Amygdala (tissue), 56 donors: ENCODE measurements at places on chromosomes 11 and 22.
A peak's percentile ranks its signal among the peaks of the same experiment; 100 is the strongest.

DNA sequence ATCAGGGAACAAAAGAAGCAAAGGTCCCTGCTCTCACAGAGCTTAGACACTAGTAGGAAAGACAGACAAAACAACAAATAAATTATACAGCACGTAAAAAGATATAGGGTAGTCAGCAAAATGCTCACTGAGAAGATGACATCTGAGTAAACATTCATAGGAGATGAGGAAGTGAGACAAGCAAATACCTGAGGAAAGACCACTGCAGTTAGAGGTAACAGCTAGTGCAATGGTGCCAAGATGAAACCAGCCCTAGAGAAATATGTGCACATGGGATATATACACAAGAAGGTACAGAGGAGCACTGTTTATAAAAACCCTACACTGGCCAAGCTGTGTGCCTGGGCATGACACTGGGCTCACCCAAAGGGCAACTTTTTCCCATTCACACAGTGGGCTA is 9.8 kb downstream of the CYP2R1 start:
- no peak for DNase-seq

- DNase-seq = no peak
Measured at GRCh38 chr11:70112017-70112434, 33.9 kb downstream of the ANO1 start.

GRCh38 chr11:18416459-18416858 is 4.3 kb downstream of the LDHC start:
- DNase-seq = no peak

GRCh38 chr22:40251106-40251505 is 73.4 kb downstream of the TNRC6B start:
- DNase-seq = no peak

GRCh38 chr11:8768625-8769333 is 86.2 kb downstream of the RPL27A start:
- no peak for DNase-seq

GRCh38 chr22:41397143-41397811 is 15.5 kb downstream of the TEF start:
- no peak for DNase-seq

DNA sequence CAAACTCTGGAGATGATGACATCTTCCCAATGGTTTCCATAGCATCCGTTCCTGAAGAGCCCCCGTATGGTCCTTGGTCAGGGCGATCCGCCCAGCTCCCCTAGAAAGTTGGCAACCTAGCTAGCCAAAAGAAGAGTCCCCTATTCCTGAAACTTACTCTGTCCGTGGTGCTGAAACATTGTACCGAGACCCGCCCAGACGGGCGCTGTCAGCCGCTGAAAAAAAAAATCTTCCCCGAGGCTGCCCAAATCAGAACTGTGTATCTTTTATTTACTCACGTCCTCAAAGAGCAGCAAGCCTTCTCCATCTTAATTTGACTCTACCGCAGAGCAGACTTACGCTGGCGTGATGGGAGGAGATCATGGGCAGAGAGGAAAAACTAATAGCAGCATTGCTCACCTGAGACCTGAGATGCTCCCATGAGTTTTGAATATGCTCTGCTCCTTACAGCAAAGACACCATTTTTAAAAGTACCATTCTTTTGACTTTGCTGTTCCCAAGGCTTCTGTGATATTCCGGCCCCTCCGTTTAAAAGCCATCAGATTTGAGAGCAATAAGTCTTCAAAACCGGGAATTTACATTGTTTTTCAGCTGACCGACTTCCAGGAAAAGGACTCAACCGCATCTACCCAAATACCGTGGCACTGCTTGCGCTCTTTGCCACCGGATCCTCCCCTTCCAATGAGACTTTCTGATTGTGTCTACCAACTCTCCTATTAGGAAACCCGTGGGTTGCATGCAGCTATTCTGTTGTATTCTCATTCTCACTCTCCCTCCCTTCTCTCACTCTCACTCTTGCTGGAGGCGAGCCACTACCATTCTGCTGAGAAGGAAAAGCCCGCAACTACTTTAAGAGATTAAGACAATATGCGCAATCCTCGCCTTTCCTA is at the start of gene SLC17A6:
SLC17A6 (plus strand) TSS at position 786 of the 890 bp plus-strand sequence. CDS start 153 bp downstream, outside the sequence.
- DNase-seq = no peak

DNA sequence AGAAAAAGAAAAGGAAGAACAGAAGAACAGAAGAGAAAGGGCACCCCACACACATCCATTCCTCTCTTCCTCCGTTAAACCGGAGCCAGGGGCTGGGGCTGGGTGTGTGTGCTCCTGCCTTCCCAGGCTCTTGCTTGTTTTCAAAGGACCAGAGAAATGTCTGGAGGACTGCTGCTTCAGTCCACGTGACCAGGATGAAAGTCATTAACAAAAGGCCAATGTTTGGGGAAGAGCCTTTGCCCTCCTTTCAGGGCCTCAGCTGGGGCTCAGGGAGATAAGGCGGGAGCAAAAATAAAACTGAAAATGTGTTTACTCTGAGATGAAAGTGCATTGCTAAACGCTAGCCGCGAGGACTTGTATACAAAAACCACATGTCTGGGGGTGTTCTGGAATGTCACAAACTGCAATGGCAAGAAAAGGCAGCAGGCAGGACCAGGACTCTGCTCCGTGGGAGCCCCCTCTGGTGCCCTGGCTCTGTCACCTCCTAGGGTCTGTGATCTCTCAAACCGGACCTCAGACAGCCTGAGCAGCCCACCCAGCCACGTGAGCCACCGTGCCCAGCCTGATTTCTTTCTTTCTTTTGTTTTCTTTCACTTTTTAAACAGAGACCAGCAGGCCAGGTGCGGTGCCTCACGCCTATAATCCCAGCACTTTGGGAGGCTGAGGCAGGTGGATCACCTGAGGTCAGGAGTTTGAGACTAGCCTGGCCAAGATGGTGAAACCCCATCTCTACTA is 31.6 kb upstream of the MYH9 start:
- no peak for DNase-seq

GRCh38 chr22:30266445-30267381 is at the start of gene OSM:
Gene OSM (minus strand): TSS chr22:30266851. CDS start chr22:30266799, 52 bp downstream.
- no peak for DNase-seq

- DNase-seq = no peak
Measured at GRCh38 chr11:56885177-56885576, 103.5 kb upstream of the OR5AK2 start.

DNA sequence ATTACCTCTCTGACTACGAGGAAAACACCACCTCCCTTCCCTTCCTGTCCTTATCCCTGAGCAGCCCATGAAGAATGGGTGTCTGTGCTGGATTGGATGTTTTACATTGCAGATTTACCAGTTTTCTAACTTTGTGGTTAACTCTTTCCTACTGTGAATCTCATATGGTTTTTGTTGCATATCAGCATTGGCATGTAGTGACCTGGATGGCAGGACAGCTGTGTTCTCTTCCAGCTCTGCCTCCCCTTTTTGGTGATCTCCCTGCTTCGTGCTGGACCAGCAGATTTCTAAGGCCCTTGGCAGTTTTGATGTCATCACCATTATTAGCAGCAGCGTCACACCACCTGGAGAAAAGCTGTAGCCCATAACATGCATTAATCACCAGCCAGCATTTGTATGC is 26.7 kb downstream of the OR6Q1 start:
- DNase-seq = no peak

DNA sequence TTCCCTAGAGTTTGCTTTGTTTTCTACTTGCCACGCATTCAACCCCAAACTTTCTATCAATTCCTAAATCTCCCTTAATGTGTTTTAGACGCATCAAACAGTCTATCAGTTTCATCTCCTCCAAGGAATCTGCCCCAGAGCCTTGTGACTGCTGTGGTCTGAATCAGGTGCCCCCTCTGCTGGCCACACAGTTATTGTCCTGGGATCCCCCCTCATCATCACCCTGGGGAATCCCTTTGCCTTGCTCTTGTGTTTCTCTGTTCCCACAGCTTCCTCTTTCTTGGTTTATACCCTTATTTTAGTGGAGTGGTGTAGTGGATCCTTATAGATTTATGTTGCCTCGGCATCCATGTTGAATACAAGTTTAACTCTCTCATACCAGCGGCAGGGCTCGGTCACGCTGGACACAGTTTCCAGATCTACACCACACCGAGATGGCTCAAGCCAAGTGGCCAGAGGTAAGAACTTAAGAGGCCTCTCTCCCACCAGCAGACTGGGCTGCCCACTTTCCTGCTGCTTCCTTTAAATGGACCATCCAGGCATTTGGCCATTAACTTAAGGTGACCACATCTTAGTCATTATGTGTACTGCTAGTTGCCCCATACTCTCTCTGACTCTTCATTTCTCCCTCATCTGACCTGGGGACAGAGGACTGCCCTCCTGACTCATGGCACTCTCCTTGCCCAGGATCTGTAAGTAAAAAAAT is 8.2 kb downstream of the UPB1 start:
- peak; percentile 16 for DNase-seq

DNA sequence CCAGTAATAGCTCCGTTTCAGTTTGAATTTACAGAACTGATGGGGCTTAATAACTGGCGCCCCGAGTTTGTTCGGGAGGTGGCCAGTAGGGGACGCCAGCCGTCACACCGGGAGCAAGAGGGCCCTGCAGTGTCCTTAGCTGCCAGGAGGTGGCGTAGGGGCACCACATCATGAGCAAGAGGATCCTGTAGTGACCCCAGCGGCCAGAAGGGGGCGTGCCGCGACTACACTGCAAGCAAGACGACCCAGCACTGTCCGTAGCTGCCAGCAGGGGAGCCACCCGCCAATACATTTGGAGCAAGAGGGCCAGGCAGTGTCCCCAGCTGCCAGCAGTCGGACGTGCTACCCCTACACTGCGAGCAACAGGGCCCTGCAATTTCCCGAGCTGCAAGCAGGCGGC is 663.7 kb upstream of the B3GAT1 start:
- no peak for DNase-seq

DNA sequence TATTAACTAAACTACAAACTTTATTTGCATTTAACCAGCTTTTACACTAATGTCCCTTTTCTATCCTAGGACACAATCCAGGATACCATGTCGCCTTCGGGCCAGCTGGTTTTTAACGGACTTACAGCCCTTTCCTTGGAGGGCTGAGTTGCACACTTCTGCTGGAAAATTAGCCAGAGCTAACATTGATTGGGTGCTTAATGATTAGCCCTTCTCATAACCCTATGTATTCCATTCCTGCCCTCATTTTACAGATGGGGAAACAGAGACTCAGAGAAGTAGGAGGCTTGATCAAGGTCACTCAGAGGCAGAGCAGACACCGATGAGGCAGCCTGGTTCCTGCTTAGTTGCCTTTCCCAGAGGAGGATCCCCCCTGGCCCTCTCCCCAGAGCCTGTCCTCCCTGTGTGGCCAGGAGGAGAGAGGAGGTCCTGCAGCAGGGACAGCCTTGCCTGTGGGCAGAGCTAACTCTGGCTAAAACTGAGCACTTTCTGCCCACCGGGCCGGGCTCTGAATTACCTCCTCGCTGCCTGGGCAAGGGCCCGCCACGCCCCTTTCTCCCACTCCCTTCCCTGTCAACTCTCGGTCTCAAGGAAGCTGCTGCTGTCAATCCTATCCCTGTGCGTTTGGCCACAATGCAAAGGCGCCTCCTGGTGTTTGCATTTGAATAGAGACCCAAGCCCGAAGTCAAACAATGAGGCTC is 59.6 kb upstream of the PAX6 start:
- DNase-seq = no peak

DNA sequence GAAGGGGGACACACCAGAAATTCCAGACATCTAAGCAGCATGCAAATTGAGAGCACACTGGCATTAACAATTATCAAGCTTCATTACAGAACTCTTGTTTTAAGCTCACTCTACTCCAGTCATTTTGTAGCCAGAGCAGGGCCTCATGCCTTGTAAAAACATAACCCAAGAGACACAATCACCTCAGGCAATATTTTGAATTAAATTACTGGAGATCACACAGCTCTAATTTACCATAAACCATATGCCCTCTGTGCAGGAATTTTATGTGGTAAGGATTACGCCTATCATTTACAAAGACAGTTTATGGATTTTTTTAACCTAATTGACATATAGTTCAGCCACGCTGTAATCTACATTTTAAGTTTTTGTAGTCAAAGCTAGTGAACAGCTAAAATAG is 414.1 kb upstream of the DDI1 start:
- DNase-seq = no peak

- DNase-seq = no peak
Measured at GRCh38 chr11:13782390-13783075, 114.1 kb downstream of the FAR1 start.

GRCh38 chr22:48631288-48631863 is 1196.3 kb downstream of the BRD1 start:
- DNase-seq = no peak

- no peak for DNase-seq
Measured at GRCh38 chr11:9990221-9990973, 303.6 kb downstream of the SBF2 start.

DNA sequence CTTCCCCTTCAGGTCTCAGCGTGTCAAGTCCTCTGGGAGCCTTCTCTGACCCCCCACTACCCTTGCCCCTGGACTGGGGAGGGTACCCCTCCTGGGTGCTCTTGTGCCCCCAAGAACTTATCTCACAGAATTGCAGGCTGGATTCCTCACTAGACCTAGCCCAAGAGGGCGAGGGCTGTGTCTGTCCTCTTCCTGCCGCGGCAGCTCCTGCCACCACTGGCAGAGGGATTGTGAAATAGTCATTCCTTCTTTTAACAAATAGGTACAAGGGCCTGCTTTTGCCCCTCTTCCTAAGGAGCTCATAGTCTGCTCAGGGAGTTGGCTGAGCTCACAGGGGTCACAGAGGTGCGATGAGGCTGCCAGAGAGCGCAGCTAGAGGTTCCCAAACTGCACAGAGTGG is 5.5 kb downstream of the RAB36 start:
- no peak for DNase-seq

DNA sequence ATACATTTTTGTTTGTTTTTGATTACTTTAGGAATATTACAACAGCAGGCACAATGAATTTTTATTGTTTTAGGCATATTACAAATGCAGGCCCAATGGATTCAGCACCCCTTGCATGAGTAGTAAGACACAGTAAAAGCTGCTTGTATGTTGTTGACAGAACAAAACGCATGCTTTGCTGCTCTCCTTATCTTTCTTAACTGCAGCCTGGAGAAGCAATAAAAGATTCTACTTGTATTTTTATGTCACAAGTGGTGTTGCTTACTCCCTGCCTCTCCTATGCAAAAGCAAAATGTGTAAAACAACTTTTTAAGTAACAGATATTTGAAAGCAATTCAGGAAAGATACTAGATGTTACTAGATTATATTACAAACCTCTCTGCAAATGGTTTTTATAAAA is 73.9 kb downstream of the TRPC6 start:
- no peak for DNase-seq

- DNase-seq = no peak
Measured at GRCh38 chr11:28833670-28834069, 725.5 kb downstream of the METTL15 start.

GRCh38 chr11:128198216-128198772 is 389.1 kb downstream of the ETS1 start:
- DNase-seq = no peak

GRCh38 chr22:49689255-49689770 is 138.4 kb downstream of the BRD1 start:
- DNase-seq = no peak

DNA sequence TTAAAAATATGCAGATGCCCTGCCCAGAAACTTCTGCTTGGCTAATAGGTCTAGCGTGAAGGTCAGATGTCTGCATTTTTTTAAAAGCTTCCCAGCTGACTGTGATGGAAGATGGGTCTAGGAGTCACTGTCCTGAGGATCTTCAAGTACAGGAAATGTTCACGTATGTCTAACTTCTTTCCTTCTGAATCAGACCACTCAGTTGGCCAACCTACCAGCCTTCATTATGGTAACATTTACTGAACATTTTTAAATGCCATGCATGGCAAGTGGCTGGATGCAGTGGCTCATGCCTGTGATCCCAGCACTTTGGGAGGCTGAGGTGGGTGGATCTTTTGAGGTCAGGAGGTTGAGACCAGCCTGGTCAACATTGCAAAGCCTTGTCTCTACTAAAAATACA is 1.1 kb upstream of the PRG2 start:
- DNase-seq = no peak
